Frontal cortex (tissue), 4 donors: ENCODE measurements at places on chromosomes 3 and 15.

DNA sequence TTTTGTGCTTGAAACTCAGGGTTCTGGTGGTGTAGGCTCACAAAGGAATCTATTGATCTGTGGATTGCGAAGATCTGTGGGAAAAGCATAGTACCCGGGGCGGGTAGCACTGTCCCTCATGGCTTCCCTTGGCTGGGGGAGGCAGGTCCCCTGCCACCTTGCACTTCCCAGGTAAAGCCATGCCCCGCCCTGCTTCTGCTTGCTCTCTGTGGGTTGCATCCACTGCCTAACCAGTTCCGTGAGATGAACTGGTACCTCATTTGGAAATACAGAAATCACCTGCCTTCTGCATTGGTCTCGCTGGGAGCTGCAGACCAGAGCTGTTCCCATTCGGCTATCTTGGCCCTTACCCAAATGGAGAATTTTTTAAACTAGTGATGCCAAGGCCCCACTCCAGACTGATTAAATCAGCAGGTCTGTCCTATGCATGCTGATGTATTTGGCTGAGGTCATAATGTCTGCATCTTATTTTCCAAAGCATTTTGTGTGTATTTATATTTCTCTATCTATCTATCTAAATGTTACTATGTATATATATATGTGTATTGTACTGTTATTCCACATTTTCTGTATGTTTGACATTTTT is 65.5 kb upstream of the SLC7A14 start:
- no peak for DNase-seq

GRCh38 chr3:192156382-192156781 is 571.0 kb downstream of the FGF12 start:
- DNase-seq = no peak

- no peak for DNase-seq
Measured at GRCh38 chr3:120196333-120196732, 88.7 kb downstream of the GPR156 start.

DNA sequence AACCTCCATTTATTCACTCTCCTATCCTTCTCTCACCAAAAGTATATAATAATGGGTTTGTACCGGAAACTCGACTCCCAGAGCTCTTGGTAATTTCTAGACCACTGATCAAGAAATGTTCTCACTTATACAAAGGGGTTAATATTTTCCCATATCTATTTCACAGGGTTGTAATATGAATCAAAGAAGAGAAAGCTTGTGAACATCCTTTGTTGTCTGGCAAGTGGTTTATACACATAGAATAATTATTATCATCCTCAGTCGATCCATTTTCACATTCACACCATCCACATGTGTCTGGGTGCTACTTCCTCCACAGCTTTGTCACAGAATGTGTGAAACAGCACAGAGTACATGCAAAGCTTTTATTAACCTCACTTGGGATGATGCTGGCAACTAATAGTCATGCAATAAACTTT is 29.9 kb upstream of the STT3B start:
- no peak for DNase-seq
